NCI-H187 treated with DMSO at 0.1 percent for 48 hours (cell line): ENCODE measurements at places on chromosomes 6 and 20.

GRCh38 chr20:57505979-57506378 lies 19.0 kb downstream of the CTCFL start:
- no peak for DNase-seq

DNA sequence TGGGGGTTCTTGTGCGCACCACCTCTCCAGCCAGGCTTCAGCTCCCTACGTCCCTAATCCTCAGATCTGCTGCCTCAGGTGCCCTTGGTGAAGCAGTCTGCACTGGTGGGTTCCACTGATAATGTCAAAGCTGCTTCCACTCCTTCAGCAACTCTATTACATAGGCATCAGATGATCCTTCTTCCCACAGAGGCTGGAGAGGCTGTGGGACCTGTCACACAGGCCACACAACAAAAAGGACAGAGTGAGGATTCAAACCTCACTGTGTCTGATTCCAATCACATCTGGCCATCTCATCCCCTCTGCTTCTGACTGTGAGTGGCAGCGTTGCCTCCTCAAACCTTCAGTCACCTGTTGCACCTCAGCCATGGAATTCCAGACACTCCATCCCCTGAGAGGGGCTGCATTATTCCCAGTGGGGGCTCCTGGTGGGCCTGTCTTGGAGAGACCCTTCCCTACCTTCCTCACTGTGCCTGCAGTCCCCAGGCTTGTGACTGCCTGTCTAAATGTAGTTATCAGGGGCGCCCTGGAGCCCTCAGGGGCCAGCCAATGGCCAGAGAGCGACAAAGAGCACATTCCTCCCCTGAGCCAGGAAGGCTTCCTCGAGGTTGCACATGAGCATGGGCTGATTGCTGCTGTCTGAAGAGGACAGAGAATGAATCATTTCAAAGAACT lies 211.4 kb upstream of the ECI2 start:
- no peak for DNase-seq

- DNase-seq = no peak
Measured at GRCh38 chr6:3210024-3210610, 17.3 kb downstream of the TUBB2B start.

DNA sequence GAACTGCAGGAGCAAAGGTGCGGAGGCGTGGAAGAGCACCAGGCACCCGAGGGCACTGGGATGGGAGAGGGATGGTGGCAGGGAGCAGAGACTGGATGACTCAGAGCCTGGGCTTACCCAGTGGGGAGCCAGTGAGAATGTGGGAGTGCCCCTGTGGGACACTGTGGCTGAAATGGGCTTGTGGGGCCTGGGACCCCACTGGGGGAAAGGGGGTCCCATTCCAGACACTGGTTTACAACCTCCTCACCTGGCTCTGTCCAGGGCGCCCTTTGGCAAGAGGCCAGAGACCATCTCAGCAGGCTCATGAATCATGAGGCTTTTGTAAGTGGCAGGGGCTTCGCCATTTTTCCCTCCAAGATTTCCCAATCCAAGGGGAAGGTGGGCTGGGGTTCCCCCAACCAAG lies 124.0 kb upstream of the MAFB start:
- no peak for DNase-seq

GRCh38 chr20:4064144-4064909 lies 49.0 kb upstream of the RNF24 start:
- no peak for DNase-seq

GRCh38 chr20:43583982-43584432 lies 6.7 kb upstream of the IFT52 start:
- no peak for DNase-seq

DNA sequence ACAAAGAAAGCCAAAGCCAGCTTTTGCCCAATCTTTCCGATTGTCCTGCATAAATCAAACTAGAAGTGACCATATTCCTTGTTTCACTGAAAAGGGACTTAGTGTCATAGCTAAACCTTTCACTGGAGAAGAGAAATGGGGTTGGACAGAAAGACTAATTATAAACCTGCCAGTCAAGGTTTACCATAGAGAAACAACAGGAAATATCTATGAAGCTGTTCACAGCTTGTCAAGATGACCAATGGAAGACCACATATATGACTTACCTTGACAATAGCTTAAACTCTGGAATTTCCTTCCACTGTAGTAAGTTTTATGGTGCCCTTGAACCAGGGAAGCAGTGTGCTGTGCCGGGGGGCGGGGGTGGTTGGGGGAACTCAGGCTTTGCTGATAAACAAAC lies 107.7 kb upstream of the PHACTR1 start:
- DNase-seq = no peak

- DNase-seq = no peak
Measured at GRCh38 chr20:13816757-13817156, 31.9 kb downstream of the NDUFAF5 start.

DNA sequence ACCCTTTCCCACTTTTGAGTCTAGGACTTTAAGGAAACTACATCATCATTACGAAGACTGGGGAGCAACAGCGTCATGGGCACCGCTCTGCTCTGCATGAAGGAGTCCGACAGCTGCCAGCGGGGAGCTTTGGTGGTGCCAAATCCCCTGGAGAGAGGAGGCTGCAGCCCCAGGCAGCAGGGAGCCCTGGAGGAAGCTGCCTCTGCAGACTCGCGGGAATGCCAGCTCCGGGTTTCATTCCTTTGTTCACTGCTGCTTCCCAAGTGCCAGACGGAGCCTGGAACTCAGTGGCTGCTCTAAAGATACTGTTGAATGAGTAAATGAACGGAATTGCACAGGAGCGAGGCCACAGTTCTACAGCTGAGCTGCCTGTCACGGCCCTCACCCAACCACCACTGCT lies 196.5 kb upstream of the THBS2 start:
- DNase-seq = no peak

DNA sequence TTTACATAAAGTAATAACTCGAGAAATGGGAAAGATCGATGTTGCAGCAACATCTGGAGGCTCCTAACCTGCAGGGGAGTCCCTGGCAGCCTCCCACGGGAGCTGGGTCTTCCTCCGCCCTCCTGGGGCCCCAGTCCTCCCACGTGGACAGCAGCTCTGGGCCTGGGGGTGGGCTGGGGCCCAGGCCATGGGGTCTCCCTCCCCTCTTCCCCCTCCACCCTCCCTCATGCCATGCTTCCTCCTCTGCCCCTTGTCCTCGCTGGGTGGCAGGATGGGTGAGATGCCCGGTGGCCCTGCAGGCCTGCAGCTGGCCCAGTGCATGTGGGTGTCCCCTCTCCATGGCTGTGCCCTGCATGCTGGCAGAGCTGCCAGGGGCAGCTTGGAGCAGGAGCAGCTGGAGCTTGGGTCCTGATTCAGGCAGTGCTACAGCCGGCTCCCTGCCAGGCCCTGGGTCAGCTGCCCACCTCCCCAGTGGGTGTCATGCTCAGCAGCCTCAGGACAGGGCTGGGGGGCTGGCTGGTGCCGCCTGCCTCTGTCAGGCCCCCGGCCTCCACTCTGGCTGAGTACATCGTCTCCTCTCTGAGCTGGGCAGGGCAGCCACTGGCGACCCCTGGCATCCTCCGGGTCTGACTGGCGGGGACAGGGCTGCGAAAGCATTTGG lies 48.9 kb upstream of the BHLHE23 start:
- DNase-seq = no peak

DNA sequence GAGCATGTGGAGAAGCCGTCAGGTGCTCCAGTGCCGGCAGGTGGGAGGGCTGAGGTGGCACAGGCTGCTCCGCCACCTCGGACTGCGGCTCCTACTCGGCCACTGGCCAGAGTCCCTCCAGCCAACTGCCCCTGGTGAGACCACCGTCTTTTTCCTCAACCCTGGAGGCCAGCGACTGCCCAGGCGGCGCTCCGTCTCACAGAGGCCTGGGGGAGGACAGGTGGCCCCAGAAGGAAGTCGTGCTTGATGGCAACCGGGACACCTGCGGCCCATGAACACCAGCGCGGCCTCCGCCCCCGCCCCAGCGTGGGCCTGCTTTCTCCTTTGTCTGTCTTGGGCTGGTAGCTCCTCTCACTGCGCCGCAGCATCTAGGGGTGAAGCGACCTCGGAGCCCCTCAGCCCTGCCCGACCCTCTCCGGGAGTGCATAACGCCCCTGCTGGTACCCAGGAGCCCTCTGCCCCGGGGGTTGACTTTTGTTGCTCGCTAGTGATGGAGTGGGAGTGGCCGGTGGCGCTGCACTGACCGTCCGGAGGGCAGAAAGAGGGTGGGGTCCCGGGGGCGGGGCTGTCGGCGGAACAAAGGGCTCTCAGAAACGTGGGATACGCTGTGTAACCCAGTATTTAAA lies 706 bp upstream of the TUBB2B start:
- DNase-seq = peak; percentile 76

GRCh38 chr6:105364243-105364642 lies 38.6 kb downstream of the PREP start:
- DNase-seq = no peak

DNA sequence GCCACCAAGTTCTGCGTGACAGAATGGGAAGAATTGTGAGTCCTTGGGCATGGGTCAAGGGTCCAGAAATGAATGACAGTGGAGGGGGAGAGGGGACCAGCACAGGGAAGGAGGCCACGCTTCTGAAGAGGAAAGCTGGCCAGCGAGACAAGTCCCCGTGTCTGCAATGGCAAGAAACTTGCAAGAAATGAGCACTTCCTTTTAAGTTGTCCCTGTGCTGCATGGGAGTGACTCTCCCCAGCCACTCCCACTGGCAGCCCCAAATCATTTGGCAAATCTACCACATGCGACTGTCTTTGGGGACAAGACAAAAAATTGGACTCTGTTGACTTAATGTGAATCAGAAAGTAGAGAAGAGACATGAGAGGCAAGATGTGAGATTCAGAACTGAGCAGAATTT lies 242.2 kb upstream of the RREB1 start:
- no peak for DNase-seq

DNA sequence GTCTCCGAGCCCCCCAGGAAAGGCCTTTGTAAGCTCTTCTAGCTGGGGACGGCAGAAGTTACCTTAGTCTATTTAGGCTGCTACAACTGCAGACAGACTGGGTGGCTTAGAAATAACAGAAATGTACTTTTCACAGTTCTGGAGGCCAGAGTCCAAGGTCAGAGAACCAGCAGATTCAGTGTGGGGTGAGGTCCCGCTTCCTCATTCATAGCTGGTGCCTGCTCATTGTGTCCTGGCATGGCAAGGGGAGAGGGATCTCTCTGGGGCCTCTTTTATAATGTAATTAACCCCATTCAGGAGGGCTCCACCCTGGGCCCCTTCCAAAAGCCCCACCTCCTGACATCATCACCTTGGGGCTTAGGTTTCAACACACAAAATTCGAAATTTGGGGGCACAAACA lies 315.1 kb downstream of the CDH4 start:
- no peak for DNase-seq

- no peak for DNase-seq
Measured at GRCh38 chr6:30964075-30964474, 19.4 kb upstream of the MUC21 start.

GRCh38 chr6:28648878-28649375 lies 123.2 kb downstream of the GPX5 start:
- DNase-seq = no peak
